ENCODE measurements at places on chromosomes 11 and 22.

DNA sequence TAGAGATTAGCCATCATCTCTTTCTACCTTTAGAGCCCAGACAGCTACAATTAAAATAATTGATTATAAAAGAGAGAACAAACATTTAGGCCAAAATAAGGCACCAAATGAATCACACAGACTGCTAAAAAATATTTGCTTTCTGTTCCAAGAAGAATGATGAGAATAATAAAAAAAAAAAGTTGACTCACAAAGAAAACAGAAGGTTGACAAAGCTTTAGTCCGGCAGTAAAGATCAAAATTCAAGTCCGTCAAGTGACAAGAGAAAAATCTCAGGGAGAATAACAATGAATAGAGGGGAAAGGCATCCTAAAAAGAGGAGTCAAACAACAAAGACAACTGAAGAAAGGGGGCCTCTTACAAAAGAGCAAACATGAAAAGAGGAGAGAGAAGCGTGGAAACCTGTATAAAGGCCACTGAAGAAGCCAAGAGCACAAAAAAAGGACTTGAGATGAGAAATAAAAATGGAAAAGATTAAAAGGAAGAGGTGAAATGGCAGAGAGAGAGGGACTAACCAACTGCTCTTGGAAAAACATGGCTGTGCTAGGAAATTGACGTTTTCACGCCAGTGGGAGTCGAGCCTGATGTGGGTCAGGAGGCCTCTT is 910.2 kb downstream of the OPCML start:
- DNase-seq = no peak

GRCh38 chr11:125980436-125980835 is 34.6 kb downstream of the VSIG10L2 start:
- no peak for DNase-seq

DNA sequence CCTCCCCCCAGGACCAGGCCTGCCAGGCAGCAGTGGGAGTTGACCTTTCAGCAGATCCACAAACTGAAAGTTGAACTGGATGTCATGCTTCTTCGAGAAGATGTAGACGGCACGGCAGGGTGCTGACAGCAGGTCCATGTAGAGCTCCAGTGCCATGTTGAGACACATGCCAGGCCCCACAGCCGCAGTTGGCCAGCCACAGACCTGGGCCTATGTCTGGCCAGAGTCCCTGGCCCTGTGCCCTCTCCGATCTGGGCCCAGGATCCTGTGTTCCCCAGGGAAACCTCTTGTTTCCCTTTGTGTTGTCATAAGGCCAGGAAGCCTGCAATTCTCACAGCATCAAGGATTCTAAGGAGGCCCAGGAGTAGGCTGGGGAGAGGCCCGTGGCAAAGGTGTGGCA is at the start of gene GSTT4:
GSTT4 (minus strand) TSS at position 253 of the 400 bp plus-strand sequence; CDS start at position 156, 97 bp downstream.
- no peak for DNase-seq

DNA sequence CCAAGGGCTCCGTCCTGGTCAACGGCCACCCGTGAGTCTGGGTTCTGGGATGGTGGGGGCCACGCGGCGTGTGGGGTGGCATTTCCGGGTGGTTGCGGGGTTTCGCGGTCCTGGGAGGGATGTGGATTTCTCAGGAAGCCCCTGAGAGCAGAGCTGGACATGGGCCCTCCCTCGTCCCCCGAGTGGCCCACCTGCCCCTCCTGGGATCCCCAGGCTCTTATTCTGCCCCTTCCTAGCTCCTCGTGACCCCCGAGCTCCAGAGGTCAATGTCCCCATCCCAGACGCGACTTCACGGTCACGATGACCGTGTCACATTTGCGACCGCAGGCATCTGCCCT is 4.4 kb downstream of the MUC5AC start:
- no peak for DNase-seq

- no peak for DNase-seq
Measured at GRCh38 chr11:75816561-75817239, 1.7 kb downstream of the UVRAG start.

DNA sequence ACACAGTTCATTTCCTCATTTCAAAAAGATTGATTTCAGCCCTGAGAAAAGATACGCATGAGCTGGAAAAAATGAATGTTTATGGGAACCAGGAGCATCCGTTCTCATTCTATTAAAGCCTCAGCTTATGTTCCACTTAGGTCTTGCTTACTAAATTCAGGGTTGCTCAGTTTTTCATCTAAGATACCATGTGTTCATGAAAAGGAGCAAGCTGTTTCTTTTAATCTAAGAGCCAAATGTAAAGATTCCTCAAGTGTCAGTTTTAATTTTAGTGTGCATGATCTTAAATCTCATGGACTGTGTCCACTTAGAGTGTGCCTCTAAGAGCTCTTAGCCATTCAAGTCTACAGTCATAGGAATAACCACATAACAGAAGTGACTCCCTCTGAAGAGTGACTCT is 141.5 kb upstream of the ARHGAP42 start:
- no peak for DNase-seq

GRCh38 chr22:29216873-29217666 is 11.4 kb downstream of the EMID1 start:
- DNase-seq = no peak

- no peak for DNase-seq
Measured at GRCh38 chr11:64266339-64266738, 15.0 kb downstream of the PLCB3 start.

DNA sequence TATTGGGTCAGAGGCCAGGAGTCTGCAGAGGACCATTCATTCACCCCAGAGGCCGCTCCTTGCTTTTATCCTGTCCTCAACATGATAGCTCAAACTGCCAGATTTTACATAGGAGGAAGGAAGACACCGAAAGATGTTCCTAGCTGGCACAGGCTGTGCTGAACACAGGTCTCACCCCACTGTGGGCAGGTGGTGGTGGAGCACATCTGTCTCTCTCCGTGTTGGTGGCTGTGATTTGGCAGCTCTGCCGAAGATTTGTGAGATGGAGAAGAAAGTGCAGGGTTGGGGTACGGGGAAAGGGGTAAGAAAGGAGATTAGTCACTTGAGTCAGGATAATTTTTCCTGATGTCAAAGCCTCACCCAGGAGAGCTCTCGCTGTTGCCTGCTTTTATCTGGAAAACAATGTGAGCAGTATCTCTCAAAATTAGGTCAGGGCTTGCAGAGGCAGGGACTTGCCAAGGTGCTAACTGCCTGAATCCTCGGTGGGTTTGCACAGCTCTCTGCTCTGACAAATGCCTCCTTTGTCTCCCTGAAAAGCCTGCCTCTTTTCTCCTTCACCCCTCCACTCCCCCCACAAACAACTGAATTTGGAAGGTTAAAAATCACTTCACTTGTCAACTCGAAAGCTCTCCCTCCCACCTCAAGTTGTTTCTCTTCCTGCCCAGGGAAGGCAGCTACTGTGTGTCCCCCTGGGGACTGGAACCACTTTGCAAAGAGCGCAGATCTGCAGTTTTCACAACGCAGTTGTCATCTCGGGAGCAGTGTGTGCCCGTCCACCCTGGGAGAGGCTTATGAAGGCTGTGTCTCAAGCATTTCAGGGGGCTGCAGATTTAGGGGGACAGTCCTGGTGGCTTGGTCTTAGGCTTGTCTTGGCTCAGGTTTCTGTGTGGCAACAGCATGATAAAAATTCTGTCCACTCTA is 299.7 kb downstream of the ST3GAL4 start:
- no peak for DNase-seq

- no peak for DNase-seq
Measured at GRCh38 chr11:116403794-116404461, 368.9 kb downstream of the BUD13 start.

DNA sequence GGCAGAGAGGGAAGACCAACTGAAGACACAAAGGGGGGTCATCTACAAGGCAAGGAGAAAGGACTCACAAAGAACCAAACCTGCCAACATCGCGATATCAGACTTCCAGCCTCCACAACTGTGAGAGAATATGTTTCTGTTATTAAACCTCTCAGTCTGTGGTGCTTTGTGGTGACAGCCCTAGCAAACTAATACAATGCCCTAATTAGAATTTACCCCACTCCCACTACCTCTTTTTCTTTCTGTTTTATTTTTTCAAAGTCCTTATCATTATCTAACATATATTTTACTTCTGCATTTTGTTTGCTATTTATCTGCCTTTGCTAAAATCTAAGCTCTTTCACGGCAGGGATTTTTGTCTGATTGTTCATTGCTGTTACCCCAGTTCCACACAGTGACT is 2.5 kb upstream of the OR52D1 start:
- DNase-seq = no peak

GRCh38 chr11:15476371-15476917 is 361.7 kb downstream of the INSC start:
- DNase-seq = no peak

- DNase-seq = no peak
Measured at GRCh38 chr11:41289408-41289807, 170.0 kb downstream of the LRRC4C start.

- no peak for DNase-seq
Measured at GRCh38 chr11:113113801-113114704, 152.8 kb downstream of the NCAM1 start.
